ENCODE measurements at places on chromosomes 11 and 22.

- DNase-seq: no peak
- H3K27ac ChIP-seq: no peak overlapping the region
- H3K27me3 ChIP-seq: no peaks in the 10 kb centered on the region
- no peaks in the 10 kb centered on the region for H3K36me3 ChIP-seq
- H3K4me3 ChIP-seq: no peak overlapping the region
Measured at GRCh38 chr11:2760196-2760871, 60.5 kb upstream of the KCNQ1OT1 start.

DNA sequence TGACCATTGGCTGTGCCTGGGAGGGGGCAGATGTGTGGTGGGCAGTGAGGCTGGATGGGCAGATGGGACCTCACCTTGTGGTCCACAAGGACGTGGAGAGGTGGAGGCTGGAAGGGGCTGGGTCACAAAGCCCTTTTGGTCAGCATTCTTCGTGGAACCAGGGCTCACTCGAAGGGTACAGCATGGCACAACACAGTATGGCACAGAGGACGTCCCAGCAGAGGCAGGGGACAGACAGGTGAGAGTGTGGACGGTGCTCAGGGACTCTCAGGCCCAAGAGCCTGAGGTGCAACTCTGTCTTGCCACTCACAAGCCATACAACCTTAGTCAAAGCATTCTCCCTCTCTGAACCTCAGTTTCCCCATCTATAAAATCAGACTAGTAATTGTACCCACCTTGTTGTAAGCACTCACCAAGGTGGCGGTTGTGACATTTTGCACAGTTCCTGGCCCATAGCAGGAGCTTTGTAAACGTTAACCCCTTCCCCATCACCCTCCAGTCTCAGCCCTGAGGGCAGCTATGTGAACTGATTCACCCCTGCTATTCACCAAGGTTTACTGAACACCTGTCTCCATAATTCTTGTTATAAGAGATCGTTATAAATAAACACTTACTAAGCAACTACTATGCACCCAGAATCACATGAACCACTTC is 11.6 kb upstream of the TSKU start:
- H3K27me3 ChIP-seq: no peaks in the 10 kb centered on the region
- no peaks in the 10 kb centered on the region for H3K36me3 ChIP-seq
- no peak overlapping the region for H3K27ac ChIP-seq
- DNase-seq: no peak
- no peak overlapping the region for H3K4me3 ChIP-seq

DNA sequence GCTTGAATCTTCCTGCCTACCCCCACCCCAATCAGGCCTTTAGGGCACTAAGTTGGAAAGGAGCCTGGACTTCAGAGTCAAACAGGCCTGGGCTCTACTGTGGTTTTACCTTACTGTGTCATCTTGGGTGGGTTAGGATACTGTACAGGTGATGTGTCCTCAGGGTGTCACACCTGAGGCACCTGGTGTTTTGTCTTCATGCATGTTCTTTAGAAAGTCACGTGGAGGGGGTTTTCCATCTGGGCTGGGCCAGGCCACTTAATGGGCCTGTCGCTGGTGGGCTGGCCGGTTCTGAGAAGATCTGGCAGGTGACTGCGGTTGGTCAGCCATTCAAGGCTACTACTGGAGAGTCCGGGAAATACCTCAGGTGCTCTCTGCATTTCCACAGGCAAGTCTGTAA is 92.6 kb downstream of the SWAP70 start:
- no peak for DNase-seq
- H3K36me3 ChIP-seq: no peaks in the 10 kb centered on the region
- H3K4me3 ChIP-seq: no peak overlapping the region
- no peak overlapping the region for H3K27ac ChIP-seq

GRCh38 chr22:23446796-23447350 is 133.2 kb downstream of the IGLL1 start:
- H3K4me1 ChIP-seq: no peaks in the 10 kb centered on the region
- H3K27ac ChIP-seq: no peak overlapping the region

DNA sequence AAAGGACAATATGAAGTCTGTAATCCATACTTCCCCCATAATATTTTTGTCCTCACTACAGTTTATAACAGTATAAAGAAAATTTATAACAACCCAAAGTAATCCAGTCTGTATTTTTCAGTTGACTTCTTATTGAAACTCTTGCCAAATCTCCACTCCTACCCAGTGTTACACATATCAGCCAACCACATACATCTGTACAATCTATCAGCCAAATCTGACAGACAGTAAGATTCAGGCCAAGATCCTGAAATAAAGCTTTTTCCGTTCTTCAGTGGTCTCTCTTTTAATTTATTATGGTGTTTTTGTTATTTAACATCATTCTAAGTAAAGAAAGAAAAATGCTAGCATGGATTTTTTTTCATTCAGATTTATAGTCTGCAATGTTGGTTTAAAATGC is 2370.9 kb upstream of the RAG2 start:
- H3K4me3 ChIP-seq: no peak overlapping the region
- no peaks in the 10 kb centered on the region for H3K4me1 ChIP-seq
- H3K36me3 ChIP-seq: no peaks in the 10 kb centered on the region
- DNase-seq: no peak

All from effector memory CD4-positive, alpha-beta T cell (primary cell).